ENCODE measurements at places on chromosomes 13 and 19.
A peak's percentile ranks its signal among the peaks of the same experiment; 100 is the strongest.

DNA sequence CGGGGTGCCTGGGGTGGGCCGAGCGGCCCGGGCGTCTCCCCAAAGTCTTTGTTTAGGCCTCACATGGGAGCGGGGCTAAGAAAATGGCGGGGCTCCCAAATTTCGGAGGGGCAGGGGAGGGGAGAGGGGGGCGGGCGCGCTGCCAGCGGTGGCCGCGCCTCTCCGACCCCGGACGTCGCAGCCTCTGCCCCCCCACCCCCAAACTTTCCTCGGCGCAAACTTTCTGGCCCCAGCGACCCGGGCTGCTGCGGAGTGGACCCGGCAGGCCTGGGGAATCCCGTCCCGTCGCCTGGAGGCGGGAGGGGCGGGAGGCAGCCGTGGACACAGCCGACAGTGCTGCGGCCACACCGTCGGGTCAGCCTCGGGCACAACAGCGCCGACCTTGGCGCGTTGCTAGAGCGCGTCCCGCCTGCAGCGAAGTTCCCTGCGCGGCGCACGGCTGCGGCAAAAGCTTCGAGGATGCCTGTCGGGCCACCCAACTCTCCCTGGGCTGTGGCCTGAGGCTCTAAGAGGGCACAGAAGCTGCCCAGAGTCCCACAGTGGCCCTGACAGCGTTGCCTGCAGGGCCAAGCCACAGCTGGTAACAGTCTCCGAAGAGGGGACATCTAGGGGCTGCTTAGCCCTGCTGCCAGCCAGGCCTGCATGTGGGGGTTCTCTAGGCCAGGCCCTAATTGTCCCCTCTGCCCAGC lies 1.3 kb downstream of the NFIX start:
- no peak for DNase-seq

DNA sequence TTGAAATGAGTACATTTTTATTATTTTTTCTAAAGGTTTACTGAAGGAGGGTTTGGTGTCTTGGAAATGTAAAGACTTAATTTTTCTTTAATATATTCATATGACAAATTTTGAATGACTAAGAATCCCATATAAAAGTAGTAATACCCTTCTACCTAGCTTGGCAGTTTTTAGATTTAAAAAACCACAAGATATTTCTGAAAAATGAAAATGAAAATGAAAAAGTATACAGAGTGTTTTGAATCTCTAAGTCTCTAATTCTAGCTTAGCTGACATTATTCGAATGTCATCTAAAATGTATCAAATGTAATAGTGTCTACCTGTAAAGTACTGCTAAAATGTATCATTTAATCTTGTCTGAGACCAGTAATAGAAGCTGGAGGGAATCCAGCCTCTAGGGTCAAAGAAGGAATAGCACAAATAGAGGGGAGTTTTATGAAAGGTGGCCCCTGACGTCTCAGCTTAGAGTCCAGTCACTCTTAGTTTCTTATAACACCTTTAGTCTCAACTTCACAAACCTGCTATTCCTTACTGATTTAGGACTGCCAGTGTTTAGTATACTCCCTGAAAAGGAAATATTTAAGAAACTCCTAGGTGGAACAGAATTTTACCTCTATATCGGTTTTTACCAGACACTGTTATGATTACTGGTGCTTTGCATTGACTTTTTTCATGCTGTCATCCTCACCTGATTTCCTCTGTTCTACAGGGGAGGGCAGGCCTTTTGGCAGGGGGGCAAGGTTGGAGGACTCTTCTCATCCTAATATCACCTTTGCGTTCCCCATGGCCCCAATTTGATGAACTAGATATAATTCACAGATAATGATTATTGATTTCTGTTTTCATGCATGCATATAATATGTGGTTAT lies 16.2 kb upstream of the MIR17HG start:
- DNase-seq: no peak

DNA sequence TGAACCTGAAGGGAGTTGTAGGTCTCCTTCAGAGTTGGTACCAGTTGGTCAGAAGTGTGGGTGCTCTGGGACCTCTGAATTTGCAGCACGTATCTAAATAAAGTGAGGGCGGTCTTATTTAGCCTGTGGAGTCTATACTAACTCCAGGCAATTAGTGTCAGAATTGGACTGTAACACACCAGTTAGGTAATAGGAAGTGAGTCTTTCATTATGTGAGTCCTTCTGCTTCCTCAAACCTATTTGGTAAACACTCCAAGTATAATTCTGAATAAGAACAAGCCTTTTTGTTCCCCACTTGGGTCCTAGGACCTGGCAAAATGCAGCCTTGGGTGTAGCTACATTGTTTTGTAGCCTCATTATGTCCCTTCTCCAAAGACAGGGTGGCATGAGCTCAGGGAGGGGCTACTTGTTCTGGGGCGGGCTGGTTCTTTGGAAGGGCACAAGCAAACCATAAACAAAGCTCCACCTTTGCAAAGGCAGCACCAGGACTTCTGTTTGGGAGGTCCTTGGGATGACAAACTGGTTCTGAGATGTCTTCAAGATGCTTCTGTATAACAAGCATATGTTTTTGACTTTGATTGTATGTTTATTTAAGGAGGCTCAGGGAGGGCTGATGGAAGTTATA lies 418.0 kb downstream of the ZNF536 start:
- DNase-seq: no peak

DNA sequence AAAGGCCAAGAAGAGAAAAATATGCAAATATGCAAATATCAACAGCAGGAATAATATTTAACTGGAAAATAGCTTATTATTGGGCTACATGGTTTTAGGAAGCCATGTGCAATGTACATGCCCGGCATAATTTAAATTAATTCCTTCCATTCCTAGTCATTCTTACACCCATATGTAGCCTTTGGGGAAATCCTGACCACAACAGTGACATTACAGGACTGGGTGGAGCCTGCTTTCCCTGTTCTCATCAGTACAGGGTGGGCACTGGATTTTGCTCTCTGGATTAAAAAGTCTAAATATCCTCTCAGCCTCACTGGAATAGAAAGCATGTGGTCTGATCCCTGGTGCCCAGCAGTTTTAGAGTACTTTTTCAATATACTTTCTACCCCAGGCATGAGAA lies 198.2 kb downstream of the DNAJC15 start:
- no peak for DNase-seq

GRCh38 chr19:19777692-19778091 lies 43.9 kb downstream of the ZNF506 start:
- no peak for DNase-seq

DNA sequence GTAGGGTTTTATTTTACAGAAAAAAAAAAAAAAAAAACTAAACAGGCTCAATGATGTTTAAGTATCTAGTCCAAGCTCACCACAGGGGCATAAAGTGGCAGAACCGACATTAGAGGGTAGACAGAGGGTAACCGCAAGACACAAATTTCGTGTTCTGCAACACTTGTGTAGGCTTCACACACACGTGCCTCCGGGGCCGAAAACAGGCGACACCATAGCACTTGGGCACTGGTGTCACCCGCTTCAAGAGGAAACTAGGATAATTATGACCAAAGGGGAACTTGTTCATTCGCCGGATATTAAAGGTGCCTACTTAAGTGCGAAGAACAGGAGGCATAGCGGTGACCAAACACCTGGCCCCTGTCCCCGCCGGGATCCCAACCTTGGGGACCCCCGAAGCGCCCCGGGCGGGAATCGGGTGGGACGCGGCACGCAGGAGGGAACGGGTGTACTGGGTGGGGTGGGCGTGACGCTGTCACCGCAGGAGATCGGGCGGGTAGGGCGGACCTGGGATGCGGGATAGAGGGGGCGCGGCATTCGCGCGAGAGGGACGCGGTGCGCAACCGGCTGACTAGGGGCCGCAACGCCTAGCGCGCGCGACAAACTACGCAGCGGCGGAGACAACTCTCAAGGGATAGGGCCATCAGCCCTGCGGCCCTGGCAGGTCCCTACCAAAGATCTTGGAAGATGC lies 558 bp downstream of the MZT1 start:
- peak; percentile 6 for DNase-seq

DNA sequence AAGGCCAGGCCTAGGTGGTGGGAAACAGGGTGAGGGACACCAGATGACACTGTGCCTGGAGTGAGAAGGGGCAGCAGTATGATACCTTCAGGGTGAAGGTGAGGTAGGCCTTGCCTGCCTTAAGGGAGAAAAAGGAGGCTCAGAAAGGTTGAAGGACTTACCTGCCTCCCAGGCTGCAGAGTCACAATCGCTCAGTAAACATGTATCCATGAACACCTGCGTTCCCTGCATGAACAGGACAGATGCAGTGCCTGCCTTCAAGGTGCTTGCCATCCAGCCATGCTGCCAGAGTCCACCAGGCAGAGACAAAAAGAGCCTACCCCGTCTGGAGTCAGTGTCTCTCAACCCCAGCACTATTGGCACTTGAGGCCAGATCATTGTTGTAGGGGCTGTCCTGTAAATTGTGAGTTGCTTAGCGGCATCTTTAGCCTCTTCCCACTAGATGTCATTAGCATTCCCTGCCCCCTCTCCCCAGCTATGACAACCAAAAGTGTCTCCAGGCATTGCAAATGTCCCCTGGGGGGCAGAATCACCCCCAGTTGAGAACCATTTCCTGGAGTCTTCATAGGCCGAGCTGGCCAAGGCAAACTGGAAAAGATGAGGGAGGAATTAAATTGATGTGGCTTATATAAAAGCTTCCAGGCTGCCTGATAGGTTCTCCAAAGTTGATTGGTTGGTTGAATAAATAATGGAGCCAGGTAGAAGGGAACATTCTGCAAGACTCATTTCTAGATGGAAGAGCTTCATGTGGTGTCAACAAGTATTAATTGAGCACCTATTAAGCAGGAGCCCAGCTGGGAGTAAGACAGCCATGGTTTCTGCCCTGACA lies 1.7 kb downstream of the MAP3K10 start:
- no peak for DNase-seq

DNA sequence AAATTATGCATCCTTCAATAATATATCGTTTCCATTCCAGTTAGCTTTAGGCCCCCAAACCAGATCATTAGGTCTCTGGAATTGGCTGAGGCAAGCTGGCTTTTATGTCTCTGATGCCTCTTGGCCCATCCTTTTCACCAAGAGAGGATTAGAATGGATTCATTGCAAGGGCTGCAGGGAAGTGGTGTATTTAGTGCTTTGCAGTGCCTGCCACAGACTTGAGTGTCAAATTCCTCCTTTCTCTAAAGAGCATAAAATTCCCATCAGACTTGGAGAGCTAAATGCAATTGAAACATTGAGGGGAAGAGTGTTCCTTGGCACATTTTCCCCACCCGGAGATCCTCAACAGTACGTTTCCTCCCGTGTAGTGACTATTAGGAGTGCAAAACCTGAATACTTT lies 302.6 kb downstream of the ATP8A2 start:
- no peak for DNase-seq

DNA sequence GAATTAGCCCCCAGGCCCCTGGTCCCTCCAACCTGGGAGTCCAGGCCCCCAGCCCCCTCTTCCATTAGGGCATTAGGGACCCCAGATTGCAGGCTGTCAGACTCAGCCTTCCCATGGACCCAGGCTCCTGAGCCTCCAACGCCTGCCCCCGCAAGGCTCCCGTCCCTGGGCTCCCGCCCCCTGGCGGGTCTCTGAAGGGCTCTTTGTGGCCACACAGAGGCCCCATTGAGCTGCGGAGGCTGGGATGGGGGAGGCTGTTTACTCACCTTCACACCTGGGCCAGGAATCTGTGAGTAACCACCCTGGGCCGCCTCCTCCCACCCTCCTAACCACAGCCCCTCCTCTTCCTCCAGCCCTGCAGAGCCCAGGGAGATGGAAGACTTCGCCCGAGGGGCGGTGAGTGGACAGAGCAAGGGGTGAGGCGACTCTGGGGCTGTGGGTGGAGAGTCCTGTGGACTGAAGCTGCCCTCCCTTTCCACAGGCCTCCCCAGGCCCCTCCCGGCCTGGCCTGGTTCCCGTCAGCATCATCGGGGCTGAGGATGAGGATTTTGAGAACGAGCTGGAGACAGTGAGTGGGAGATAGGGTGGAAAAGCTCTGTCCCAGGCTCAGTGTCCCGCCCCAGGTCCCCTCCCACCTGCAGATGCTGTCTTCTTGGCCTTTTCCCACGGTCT lies 4.9 kb downstream of the ARHGEF1 start:
- no peak for DNase-seq

- no peak for DNase-seq
Observed at GRCh38 chr19:46624958-46625661, at the start of gene PTGIR. PTGIR (minus strand) TSS chr19:46625089; CDS start chr19:46624225, 864 bp downstream.

- DNase-seq: no peak
Observed at GRCh38 chr13:34502011-34502410, 440.1 kb upstream of the NBEA start.

DNA sequence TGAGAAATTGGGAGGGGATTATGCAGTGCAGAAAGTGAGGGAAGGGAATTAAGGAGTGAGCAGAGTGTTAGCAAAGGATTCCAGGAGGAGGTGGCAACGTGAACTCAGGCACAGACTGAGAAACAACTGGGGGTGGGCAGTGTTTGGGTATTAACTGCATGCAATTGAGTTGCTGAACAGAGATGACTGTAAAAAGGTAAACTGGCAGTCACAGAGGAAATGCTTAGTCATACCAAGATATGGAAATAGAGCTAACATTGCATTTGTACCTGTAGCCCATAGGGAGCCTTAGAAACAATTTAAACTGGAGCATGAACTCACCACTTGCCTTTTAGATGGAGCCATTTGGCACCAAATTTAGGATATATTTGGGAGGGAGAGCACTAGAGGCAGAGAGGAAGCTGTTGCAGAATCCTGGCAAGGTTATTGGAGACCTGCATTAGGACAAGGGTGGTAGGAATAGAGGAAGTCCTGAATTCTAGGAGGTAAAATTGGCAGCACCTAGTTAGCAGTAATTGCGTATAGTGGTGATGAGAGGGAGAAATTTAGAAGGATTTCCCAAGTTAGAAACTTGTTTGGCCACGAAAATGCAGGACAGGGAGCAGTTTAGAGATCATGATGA lies 100.6 kb upstream of the FRY start:
- DNase-seq: no peak

GRCh38 chr13:67369895-67370660 lies 139.9 kb upstream of the PCDH9 start:
- no peak for DNase-seq

DNA sequence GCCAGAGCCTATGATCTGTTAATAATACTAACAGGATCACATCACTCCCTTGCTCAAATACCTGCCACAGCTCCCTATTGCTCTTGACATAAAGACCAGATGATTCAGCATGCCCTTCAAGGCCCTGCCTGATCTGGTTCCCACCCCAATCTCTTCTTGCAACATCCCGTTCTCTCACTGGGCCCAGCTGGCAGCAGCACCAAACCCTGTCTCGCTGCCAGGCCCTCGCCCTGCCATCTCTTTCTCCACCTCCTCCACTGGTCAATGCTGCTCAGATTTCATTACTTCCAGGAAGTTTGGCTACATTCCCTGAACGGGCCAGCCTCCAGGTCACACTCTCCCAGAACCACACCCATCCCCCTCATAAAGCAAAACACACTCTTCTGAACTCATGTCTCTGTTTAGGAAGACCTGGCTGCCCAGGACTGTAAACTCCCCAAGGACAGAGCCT lies 8.6 kb upstream of the BCAT2 start:
- DNase-seq: no peak

DNA sequence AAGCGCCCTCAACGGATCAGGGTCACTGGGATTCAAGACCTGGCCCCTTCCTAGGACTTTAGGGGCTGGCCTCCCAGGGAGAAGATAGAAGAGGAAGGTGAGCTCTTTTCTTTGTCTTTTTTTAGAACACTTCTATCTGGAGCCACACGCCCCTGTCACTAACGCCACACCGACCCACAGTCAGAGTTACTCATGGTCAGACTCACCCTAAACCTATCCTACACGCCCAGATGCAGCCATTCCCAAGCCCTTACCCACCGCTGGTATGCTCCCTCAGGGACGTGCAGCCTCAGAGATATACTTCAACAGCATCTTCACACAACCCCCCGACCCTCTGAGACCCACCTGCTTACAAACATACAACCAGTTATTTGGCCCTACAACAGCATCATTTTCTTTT lies 29.9 kb upstream of the MUC16 start:
- DNase-seq: no peak

Data from SIG-M5 (cell line).